ENCODE measurements at places on chromosomes 7 and 10. TPM values are rescaled to one million over a fixed set of nuclear protein-coding genes. Genes with fewer than 3 reads are reported as not detected.

The DDC gene
- total RNA-seq, result 4.8 TPM

The PTN gene
- 576 TPM for total RNA-seq

The HOXA9 gene
- total RNA-seq, result not detected

The AMPH gene
- 61.6 TPM for total RNA-seq

The PDLIM1 gene
- total RNA-seq, result 2.1 TPM

The PRSS37 gene
- not detected for total RNA-seq

The MAT1A gene
- total RNA-seq, result not detected

The CARD11 gene
- 0.46 TPM for total RNA-seq

The MYPN gene
- not detected for total RNA-seq

The GNAI1 gene
- 94.1 TPM for total RNA-seq

The LRRC4 gene
- total RNA-seq, result 21.2 TPM

The LIPF gene
- not detected for total RNA-seq

The BLNK gene
- 0.23 TPM for total RNA-seq

The HNRNPF gene
- total RNA-seq, result 86.7 TPM

All from diencephalon (tissue), 1 donor.